ENCODE measurements at places on chromosomes 1 and 21.

- DNase-seq = no peak
These were observed 4.0 kb downstream of the CLCA1 start for GRCh38 chr1:86472767-86473166.

- DNase-seq = peak; percentile 5
These were observed 1.4 kb downstream of the GOLPH3L start for GRCh38 chr1:150695561-150695960.

- no peak for DNase-seq
These were observed 1.7 kb downstream of the TRABD2B start for GRCh38 chr1:47995306-47996050.

GRCh38 chr1:153310526-153310925, 2.2 kb downstream of the PGLYRP3 start:
- DNase-seq = no peak

- no peak for DNase-seq
These were observed 67.1 kb downstream of the LHX9 start for GRCh38 chr1:197984289-197984688.

Measured in kidney capillary endothelial cell (primary cell).